ENCODE measurements at places on chromosomes 11 and 22.

DNA sequence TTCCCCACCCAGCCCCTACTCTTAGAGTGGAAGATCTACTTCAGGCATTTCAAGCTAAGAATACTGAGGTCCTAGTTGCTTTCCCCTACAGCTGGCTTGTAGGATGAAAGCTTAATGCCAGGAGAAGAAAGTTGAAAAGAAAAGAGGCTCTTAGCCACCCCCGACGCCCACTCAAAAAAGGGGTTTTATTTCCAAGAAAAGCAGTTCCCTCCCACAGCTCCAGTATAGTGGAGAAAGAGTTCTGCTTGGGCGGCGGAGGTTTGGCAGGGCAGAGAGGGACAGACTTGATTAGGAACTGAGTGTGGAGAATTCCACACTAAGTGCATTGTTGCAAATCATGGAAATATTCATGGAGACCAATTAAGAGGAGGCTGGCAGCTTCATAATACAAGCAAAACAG, 470.9 kb downstream of the ETS1 start:
- H3K27me3 ChIP-seq: peaks cover 5% of the 10 kb centered on the region
- no peak for DNase-seq
- no peaks in the 10 kb centered on the region for H3K36me3 ChIP-seq

DNA sequence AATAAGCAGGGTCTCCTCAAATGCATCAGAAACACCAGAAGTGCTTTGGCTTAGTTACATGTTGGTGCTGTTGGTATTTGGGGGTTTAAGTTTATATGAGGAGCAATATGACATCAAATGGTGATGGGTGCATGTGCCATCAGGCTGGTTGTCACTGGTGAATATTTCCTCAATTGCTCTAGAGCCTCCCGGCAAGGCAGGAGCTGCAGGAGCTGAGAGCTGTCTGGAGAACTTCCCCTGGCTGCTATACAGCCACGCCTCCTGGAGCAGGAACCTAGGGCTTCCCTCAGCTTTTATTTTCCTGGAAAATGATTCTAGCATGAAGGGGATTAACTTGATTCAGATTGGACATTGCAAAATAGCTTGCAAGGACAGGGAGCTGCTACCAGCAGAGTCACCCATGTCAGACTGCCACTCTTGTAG, 15.8 kb downstream of the IGLL5 start:
- H3K36me3 ChIP-seq: no peaks in the 10 kb centered on the region
- no peak overlapping the region for H3K27ac ChIP-seq
- no peaks in the 10 kb centered on the region for H3K4me1 ChIP-seq
- H3K4me3 ChIP-seq: no peak overlapping the region
- no peaks in the 10 kb centered on the region for H3K27me3 ChIP-seq
- no peak for DNase-seq

DNA sequence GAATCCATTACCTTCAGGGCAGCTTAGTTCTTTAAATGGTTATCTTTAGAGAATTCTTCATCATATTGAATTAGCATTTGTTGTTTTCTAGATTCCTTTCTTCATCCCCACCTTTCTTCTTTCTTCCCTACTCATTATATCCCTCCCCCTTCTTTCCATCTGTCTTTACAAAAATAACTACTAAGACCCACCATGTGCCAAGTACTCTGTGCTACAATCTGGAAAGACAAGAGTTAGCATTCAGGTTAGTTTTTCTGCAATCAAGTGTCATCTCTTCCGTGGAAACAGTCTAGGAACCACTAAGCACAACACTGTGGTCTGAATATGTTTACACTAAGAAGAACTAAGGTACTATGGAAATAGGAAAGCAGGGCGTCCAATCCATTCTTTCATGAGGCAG, 897.4 kb upstream of the TENM4 start:
- no peaks in the 10 kb centered on the region for H3K4me1 ChIP-seq
- no peak overlapping the region for H3K4me3 ChIP-seq
- no peak overlapping the region for H3K27ac ChIP-seq
- H3K27me3 ChIP-seq: no peaks in the 10 kb centered on the region
- no peak for DNase-seq
- no peaks in the 10 kb centered on the region for H3K36me3 ChIP-seq

- no peaks in the 10 kb centered on the region for H3K4me1 ChIP-seq
- no peak for DNase-seq
- no peak overlapping the region for H3K4me3 ChIP-seq
- H3K27ac ChIP-seq: no peak overlapping the region
Observed at GRCh38 chr11:80698637-80699036, 1257.8 kb upstream of the TENM4 start.

GRCh38 chr11:124846070-124846673, 19.1 kb upstream of the ROBO3 start:
- H3K4me3 ChIP-seq: no peak overlapping the region
- DNase-seq: no peak
- peaks cover 39% of the 10 kb centered on the region for H3K27me3 ChIP-seq
- no peaks in the 10 kb centered on the region for H3K36me3 ChIP-seq
- H3K27ac ChIP-seq: no peak overlapping the region
- H3K4me1 ChIP-seq: no peaks in the 10 kb centered on the region

GRCh38 chr11:86931548-86932258, 23.5 kb downstream of the FZD4 start:
- no peak overlapping the region for H3K4me3 ChIP-seq
- no peak for DNase-seq
- H3K36me3 ChIP-seq: peaks cover 5% of the 10 kb centered on the region
- no peaks in the 10 kb centered on the region for H3K27me3 ChIP-seq

- DNase-seq: no peak
- no peak overlapping the region for H3K27ac ChIP-seq
Observed at GRCh38 chr11:99325847-99326246, 305.1 kb downstream of the CNTN5 start.

- no peaks in the 10 kb centered on the region for H3K27me3 ChIP-seq
- H3K36me3 ChIP-seq: no peaks in the 10 kb centered on the region
- H3K27ac ChIP-seq: no peak overlapping the region
Observed at GRCh38 chr22:27348634-27349033, 452.9 kb downstream of the MN1 start.

- H3K27ac ChIP-seq: no peak overlapping the region
- no peak for DNase-seq
- H3K4me1 ChIP-seq: no peaks in the 10 kb centered on the region
- no peaks in the 10 kb centered on the region for H3K27me3 ChIP-seq
- no peak overlapping the region for H3K4me3 ChIP-seq
- H3K36me3 ChIP-seq: no peaks in the 10 kb centered on the region
Observed at GRCh38 chr22:35637254-35637653, 11.0 kb upstream of the APOL6 start.

DNA sequence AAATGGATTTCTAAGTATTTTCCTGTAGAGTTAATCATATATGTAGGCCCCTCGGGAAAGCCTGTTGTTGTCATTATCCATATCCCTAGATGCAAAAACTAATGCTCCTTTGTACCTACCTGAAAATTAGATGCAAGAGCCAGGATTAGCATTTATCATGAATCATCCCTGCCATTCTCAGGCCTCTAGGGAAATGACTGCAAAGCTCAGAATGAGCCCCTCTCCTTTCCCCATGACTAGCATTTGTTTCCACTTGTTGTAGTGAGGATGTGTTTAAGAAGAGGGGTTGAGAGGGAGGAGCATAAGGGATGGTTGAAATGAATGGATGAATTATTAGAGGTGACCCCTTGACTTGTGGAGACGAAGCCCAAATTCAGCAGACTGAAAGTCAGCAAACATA, 537.9 kb downstream of the NTM start:
- no peaks in the 10 kb centered on the region for H3K4me1 ChIP-seq
- no peak for DNase-seq
- H3K27ac ChIP-seq: no peak overlapping the region
- no peak overlapping the region for H3K4me3 ChIP-seq
- no peaks in the 10 kb centered on the region for H3K36me3 ChIP-seq
